ENCODE measurements at places on chromosomes 16 and 17.

- H3K27ac ChIP-seq, result no peak overlapping the region
- H3K36me3 ChIP-seq, result no peaks in the 10 kb centered on the region
- DNase-seq, result no peak
- H3K27me3 ChIP-seq, result no peaks in the 10 kb centered on the region
- peaks cover 18% of the 10 kb centered on the region for H3K4me1 ChIP-seq
- H3K4me3 ChIP-seq, result no peak overlapping the region
Observed at GRCh38 chr17:17077101-17077500, 34.8 kb downstream of the MPRIP start.

GRCh38 chr16:88494335-88495154 is 41.5 kb downstream of the ZFPM1 start:
- no peak overlapping the region for H3K27ac ChIP-seq
- H3K27me3 ChIP-seq, result no peaks in the 10 kb centered on the region
- no peaks in the 10 kb centered on the region for H3K36me3 ChIP-seq
- no peak for DNase-seq

DNA sequence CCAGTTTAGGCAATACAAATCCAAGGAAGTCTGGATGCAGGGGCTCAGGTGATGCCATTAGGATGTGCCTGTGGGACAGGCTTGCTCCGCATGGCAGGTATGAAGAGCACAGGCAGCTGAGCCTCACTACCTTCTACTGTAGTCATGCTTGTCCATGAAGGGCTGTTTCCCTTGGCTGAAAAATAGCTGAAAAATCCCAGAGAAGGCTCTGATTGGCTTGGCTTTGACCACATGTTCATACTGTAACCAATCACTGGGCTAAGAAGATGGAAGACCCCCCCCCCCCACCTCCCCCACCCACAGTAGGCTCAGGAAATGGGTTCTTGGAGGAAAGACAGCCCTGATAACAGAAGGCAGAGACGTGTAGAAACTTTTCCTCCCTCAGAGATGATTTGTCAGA is 66.5 kb upstream of the LGALS9 start:
- no peaks in the 10 kb centered on the region for H3K4me1 ChIP-seq
- no peak overlapping the region for H3K27ac ChIP-seq
- DNase-seq, result no peak
- H3K36me3 ChIP-seq, result no peaks in the 10 kb centered on the region
- H3K4me3 ChIP-seq, result no peak overlapping the region

GRCh38 chr17:1365445-1366039 is 34.5 kb downstream of the YWHAE start:
- DNase-seq, result peak; percentile 84
- no peaks in the 10 kb centered on the region for H3K4me1 ChIP-seq
- H3K27me3 ChIP-seq, result no peaks in the 10 kb centered on the region
- no peak overlapping the region for H3K4me3 ChIP-seq
- H3K27ac ChIP-seq, result peak overlapping the region; percentile 70
- H3K36me3 ChIP-seq, result peaks cover 15% of the 10 kb centered on the region

DNA sequence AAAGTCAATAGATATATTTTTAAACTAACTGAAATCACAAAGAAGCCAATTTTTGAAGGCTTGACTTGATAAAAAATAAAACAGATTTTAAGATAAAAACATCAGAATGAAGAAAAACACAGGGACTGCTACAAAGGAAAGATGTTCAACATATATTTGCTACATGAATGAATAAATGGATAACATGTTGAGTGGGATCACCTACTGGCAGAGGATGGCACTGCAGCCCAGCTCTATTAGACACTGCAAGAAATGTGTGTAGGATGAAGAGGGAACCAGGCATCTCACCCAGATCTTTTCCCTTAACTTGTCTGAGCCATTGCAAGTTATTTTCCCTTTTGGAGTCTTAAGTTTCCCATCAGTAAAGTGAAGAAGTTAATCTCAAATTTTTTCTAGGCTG is 4.2 kb downstream of the AIPL1 start:
- no peaks in the 10 kb centered on the region for H3K36me3 ChIP-seq
- no peaks in the 10 kb centered on the region for H3K27me3 ChIP-seq
- H3K4me3 ChIP-seq, result no peak overlapping the region
- DNase-seq, result no peak
- peaks cover 24% of the 10 kb centered on the region for H3K4me1 ChIP-seq

DNA sequence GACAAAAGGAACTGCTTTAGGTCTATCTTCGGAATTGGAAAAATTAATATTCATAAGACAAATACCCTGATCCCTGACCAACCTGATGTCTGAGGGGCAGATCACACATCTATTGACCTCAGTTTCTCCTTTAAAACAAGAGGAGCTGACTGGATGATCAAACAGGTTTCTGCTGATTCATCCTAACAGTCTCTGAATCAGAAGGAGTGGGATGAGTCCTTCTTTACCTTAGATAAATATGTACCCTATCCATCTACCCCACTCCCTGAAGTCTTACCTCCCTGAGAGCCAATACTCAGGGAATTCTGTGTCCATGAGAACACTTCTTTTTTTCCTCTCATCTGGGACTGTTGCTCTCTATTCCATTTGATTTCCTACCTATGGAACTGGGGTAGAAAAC is 80.3 kb upstream of the CRHR1 start:
- no peak for DNase-seq
- H3K4me3 ChIP-seq, result no peak overlapping the region
- H3K36me3 ChIP-seq, result no peaks in the 10 kb centered on the region
- H3K4me1 ChIP-seq, result peaks cover 4% of the 10 kb centered on the region
- no peaks in the 10 kb centered on the region for H3K27me3 ChIP-seq

- no peaks in the 10 kb centered on the region for H3K27me3 ChIP-seq
- H3K4me3 ChIP-seq, result peak overlapping the region; percentile 92
- no peak overlapping the region for H3K27ac ChIP-seq
- H3K4me1 ChIP-seq, result peaks cover 15% of the 10 kb centered on the region
Observed at GRCh38 chr16:14070555-14070876, 603 bp upstream of the MRTFB start.

GRCh38 chr16:49800876-49801275 is 55.0 kb downstream of the ZNF423 start:
- no peak overlapping the region for H3K4me3 ChIP-seq
- H3K27me3 ChIP-seq, result no peaks in the 10 kb centered on the region
- H3K27ac ChIP-seq, result no peak overlapping the region
- DNase-seq, result no peak
- peaks cover 18% of the 10 kb centered on the region for H3K4me1 ChIP-seq

- H3K4me3 ChIP-seq, result no peak overlapping the region
- no peaks in the 10 kb centered on the region for H3K27me3 ChIP-seq
- no peaks in the 10 kb centered on the region for H3K4me1 ChIP-seq
- no peak overlapping the region for H3K27ac ChIP-seq
Observed at GRCh38 chr17:33377837-33378595, 84.9 kb upstream of the ASIC2 start.

DNA sequence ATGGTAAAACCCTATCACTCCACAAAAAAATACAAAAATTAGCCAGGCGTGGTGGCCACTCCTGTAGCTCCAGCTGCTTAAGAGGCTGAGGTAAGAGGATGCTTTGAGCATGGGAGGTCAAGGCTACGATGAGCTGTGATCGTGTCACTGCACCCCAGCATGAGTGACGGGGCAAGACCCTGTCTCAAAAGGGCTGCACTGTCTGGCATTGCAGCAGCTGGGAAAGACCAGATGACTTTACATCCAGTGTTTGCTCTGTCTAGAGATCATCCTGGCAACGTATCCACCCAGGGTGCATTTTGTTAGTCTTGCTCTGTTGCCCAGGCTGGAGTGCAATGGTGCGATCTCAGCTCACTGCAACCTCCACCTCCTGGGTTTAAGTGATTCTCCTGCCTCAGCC is 52.0 kb downstream of the MRM3 start:
- no peak for DNase-seq
- H3K4me1 ChIP-seq, result no peaks in the 10 kb centered on the region
- no peaks in the 10 kb centered on the region for H3K36me3 ChIP-seq

DNA sequence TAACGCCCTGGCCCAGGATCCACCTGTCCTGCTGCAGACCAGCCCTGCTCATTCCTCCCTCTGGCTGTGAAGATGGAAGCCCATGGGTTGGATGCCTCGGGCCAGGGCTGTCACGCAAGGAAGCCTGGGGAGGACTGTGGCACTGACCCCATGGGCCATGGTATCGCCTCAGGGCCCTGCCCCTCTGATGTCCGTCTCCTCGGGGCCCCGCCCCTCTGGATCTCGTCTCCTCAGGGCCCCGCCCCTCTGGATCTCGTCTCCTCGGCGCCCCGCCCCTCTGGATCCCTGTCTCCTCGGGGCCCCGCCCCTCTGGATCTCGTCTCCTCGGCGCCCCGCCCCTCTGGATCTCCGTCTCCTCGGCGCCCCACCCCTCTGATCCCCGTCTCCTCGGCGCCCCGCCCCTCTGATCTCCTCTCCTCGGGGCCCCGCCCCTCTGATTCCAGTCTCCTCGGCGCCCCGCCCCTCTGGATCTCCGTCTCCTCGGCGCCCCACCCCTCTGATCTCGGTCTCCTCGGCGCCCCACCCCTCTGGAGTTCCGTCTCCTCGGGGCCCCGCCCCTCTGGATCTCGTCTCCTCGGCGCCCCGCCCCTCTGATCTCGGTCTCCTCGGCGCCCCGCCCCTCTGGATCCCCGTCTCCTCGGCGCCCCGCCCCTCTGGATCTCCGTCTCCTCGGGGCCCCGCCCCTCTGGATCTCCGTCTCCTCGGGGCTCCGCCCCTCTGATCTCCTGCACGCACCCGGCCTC is 24.0 kb downstream of the METRNL start:
- H3K36me3 ChIP-seq, result no peaks in the 10 kb centered on the region
- H3K27ac ChIP-seq, result no peak overlapping the region
- DNase-seq, result peak; percentile 77
- H3K4me1 ChIP-seq, result peaks cover 13% of the 10 kb centered on the region
- no peaks in the 10 kb centered on the region for H3K27me3 ChIP-seq

GRCh38 chr16:54176376-54176901 is 110.1 kb downstream of the IRX3 start:
- DNase-seq, result peak; percentile 13
- H3K36me3 ChIP-seq, result no peaks in the 10 kb centered on the region
- H3K27me3 ChIP-seq, result peaks cover 14% of the 10 kb centered on the region

GRCh38 chr17:27438348-27438998 is 17.8 kb upstream of the KSR1 start:
- no peak for DNase-seq
- H3K27ac ChIP-seq, result no peak overlapping the region
- no peak overlapping the region for H3K4me3 ChIP-seq

All from neural progenitor cell (in vitro differentiated cells).